Bone marrow (tissue), 2 donors: ENCODE measurements at places on chromosomes 1 and 21.

- no peak for DNase-seq
Observed at GRCh38 chr1:82934074-82934473, 1064.9 kb downstream of the TTLL7 start.

DNA sequence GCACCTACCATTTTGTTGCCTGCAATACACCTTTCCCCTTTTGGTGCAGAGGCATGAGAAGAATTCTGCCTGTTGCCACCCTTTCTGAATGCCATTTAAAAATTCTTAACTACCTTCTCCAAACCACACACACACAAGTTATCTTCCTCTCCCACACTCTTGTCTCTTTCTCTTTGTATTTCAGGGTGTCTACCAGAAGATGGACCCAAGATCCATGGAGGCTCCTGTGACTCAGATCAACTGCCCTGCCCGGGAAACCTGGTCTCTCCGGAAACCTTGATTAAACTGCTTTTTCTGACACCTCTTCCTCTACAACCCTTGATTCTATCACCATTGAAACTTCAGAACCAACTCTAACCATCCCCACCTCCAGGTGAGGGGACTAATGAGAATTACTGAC is 2.4 kb upstream of the TARS2 start:
- no peak for DNase-seq

DNA sequence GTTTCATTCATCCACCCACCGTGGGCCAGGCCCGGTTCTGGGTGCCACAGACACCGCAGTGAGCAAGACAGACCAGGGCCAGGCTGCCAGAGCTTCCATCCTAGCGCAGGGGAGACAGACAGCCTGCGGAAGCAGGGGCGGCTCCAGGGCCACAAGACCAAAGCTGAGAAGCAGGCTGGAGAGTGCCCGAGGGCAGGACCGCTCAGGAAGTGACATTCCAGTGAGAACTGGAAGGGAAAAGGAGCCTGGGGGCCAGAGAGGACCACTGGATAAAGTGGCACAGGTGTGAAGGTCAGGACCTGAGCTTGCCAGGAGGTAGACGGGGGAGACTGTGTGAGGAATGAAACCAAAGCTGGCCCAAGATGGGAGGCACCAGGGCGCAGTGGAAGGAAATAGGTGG is 59.5 kb upstream of the EFHD2 start:
- no peak for DNase-seq

GRCh38 chr21:14762734-14763694 is 216.9 kb upstream of the SAMSN1 start:
- DNase-seq = no peak

DNA sequence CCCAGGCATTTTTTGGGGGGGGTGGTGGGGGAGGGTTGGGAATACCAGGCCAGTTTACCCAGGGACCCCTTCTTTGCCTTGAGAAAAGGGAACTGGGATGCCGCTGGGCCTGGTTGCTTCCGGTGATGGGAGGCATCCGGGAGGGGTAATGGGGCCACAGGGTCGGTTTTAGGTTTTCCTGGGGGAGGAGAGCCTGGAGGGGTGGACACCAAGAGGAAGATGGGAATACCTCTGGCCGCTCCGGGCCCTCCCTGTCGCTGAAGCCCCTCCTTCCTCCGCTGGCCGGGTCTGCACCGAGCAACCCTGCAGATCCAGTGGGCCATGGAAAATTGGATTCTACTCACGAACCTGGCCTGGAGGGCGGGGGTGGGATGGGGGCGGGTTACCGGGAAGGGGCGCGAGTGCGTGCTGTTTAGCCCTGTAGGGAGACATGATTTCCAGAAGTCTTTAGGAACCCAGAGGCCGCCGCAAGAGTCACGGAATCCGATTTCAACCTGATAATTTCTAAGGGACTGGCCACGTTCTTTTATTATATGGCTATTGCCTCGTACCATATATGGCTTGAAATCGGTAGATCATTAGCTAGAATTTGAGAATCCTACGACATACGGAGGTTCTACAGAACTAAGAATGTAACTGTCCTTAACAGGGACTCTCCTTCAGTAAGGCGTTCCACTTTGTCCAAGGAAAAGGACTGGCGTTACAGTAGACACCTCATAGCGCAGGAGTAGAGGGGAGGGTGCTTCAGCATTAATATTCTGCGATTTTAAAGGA is 749 bp downstream of the AKIRIN1 start:
- DNase-seq = no peak

GRCh38 chr1:206679738-206680211 is 4.9 kb upstream of the MAPKAPK2 start:
- DNase-seq = no peak

GRCh38 chr1:67133177-67133576 is 1.6 kb downstream of the C1orf141 start:
- no peak for DNase-seq

- no peak for DNase-seq
Observed at GRCh38 chr21:41601573-41602368, 93.8 kb upstream of the TMPRSS2 start.

- DNase-seq = no peak
Observed at GRCh38 chr1:173152598-173152997, 54.5 kb downstream of the TNFSF4 start.

GRCh38 chr1:210418863-210419650 is 90.4 kb downstream of the HHAT start:
- no peak for DNase-seq

GRCh38 chr1:174364996-174365736 is 82.6 kb upstream of the GPR52 start:
- DNase-seq = no peak

- DNase-seq = no peak
Observed at GRCh38 chr1:161710560-161710959, 3.5 kb downstream of the FCRLA start.

DNA sequence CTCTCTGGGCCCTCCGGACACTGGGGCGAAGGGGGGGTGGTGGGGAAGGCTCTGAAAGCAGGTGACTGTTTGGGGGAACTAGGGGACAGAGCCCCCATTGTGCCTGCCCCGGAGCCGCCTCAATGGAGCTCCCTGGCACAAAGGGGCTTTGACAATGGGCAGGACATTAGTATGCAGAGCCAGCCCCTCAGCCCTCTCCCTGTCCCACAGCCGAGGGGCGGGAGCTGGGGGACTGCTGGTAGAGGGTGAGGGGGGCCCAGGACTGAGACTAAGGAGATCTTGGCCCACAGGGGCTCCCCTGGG is 7.8 kb downstream of the KCNJ10 start:
- no peak for DNase-seq

DNA sequence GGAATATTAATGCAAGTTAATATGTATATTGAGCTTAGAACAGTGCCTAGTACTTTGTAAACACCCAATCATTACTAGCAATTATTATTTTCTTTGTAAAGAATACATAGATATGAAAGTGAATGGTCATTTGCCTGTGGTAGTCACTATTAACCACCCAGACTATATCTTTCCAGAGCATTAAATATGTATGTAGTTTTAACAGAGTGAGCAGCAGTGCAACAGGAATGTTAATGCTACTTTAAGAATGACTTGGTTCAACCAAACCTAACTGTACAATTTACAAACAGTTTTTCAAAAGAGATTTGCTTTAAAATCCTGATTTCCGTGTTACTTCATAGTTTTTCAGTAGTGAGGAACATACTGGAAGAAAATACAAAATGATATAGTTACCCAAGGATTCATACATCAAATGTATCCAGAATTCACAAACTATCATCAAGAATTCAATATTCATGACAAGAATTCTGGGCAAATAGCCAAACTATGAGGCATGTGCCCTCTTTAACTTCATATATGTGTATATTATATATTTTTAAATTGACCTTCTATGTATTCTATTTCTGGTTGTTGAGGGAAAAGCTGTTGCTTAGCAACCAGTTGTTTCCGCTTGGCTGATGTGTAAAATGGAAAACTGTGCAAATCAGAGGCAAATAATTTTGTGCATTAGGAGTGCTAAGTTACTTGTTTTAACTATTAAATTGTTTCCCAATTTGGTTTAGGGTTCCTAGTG is 34.9 kb upstream of the IVNS1ABP start:
- DNase-seq = no peak

DNA sequence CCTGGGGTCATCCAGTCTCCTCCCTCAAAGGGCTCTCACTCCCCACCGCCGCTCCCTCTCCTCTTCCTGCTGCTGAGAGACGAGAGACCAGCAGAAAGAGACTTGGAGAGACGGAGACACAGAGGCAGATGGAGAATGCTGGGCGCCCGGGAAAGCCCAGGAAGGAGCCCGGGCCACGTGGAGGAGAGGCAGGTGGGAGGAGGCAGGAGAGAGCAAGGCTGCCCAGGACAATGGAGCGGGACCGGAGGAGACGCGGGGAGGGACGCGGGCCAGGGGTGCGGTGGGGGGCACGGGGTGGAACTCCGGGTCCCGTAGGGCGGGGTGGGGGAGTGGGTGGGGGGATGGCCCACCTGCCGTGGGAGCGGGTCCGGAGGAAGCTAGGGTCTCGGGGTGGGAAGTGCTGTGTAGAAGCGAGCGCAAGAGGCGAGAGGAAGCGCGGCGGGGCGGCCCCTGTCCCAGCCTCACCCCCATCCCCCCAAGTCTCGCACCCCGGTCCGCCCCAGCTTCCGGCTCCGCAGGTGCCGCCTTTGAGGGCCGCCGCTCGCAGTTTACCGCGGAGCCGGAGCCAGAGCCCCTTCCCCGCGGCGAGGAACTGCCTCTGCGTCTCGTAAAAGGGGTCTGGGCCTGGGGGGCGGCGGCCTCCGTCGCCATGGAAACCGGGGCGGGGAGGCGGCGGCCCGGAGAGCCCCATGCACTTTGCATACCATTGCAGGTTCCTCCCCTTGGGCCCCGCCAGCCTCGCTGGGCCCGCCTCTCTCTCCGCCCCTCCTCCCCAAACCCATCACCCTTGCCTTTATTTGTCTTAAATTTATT is 11.7 kb upstream of the EPHA2 start:
- no peak for DNase-seq

DNA sequence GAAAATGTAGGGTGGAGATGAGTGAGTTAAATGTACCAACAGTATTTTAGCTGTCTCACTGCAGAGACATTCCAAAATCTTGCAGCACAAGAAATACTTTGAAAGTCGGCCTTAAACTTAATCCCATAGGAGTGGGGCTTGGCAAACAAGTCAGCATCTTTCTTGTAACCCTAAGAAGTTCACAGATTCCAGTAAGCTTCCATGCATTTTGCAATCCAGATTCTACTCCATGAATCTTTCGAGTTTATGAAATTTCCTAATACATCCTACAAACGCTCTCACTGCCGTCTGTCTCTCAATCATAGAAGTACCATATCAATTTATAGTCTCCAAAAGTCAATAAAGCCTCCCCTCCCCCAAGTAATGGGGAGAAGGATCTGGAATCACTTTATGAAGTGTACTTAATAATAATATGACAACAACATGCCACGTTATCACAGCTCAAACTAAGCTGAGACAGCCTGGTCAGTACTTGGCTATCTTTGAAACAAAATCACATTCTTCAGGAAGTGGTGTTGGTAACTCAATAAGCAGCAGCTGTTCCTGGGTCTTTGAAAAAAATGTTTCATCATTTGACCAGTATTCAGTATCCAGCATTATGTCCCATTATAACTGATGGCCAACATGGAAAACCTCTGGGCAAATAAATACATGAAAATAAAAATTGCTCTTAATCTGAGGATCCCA is 317.4 kb upstream of the RUNX1 start:
- DNase-seq = no peak

- no peak for DNase-seq
Observed at GRCh38 chr1:22237433-22238093, 94.7 kb upstream of the WNT4 start.

DNA sequence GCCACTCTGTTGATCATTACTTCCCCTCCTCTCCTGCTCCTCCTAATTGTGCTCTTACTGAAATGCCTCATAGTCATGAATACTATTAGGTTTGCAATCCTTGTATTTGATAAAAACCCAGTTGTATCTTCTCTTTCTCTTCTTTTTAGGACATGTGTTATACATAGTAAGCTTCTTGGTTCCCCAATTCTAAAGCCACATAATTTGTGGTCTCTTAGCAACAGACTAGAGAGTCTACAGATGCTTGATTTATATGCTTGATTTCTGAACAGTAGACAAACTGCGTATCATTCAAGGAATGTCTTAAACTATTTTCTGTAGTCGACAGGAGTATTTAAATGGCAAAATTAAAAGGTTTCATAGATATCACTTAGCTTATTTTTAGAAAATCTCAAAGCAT is 1598.9 kb downstream of the PLA2G4A start:
- no peak for DNase-seq

- no peak for DNase-seq
Observed at GRCh38 chr1:22277662-22278061, 134.8 kb upstream of the WNT4 start.

GRCh38 chr1:155206891-155207805 is 549 bp downstream of the THBS3 start:
- DNase-seq = peak; percentile 57

DNA sequence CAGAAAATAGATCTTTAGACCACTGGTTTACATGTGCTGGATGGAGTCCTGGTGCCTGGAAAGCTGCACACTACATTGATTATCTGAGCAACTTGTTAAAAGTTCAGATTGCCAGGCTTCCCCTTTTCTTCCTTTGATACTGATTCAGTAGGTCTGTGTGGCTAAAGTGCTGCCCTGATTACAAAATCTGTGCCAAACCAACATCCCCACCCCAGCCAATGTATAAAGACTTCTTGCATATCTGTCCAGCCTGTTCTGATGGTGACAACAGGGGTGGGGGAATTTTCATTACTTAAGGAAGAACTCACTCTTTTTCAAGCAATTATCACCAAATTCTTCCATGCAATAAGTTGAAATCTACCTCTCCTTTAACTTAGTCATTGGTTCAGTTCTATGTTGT is 135.5 kb downstream of the TNFSF18 start:
- DNase-seq = no peak

DNA sequence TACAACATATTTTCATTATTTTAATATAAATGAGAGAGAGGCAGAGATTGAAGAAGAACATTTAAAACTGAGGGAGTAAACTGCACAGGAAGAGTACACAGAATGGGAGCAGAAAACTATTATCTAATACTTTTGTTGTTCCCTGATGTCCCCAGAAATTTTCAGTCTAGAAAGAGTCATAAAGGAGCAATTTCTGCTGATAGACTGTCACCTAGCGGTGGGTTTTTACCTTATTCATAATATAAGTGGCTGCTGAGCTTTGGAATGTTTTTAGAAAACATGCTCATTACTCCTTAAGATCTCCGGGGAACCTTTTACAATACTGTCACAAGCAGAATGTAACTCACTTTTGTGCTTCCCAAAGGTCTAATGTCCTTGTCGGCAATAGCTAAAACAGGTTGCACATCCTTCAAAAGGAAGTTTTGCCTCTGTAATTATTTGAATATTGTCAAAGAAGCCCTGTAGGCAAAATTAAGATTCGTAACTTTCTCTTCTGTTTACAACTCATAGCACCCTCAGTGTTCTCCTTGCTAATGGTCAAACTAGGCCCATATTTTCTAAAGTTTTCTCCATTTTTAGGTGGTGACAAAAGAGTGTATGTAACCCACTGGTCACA is 4.9 kb upstream of the NPL start:
- DNase-seq = no peak
